IPS DF 6.9 (cell line): ENCODE measurements at places on chromosomes 5 and 9.

DNA sequence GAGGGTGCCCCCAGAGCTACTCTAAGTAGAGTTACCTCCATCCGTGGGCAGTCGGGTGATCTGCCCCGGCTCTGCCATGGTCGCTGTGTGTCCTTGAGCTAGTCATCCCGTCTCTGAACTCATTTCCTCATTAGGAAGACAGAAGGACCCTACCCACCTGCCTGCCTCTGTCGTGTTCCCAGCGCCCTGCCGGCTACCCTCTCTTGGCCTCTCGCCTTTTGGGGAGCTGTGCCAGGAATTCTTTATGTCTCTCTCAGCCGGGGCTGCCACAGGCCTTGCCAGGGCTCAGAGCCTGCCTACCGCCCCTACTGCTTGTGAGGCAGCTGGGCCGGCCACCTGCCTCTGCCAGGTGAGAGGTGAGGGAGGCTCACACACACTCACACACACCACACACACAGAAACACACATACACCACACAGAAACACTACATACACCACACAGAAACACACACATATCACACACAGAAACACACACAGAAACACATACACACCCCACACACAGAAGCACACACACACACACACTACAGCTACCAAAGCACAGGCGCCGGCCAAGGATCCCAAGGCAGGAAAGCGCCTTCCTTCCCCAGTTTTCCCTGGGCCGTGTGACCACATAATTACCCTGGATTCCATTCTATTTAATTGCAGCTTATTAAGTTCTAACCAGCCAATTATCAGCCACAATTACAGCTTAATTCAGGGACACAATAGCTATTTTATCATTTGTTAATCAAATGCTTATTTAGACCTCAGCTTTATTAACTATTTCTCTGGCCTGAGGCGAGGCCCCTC lies 41.7 kb downstream of the UNC5A start:
- no peak overlapping the region for H3K4me3 ChIP-seq
- H3K4me1 ChIP-seq: no peaks in the 10 kb centered on the region
- no peak overlapping the region for H3K27ac ChIP-seq

DNA sequence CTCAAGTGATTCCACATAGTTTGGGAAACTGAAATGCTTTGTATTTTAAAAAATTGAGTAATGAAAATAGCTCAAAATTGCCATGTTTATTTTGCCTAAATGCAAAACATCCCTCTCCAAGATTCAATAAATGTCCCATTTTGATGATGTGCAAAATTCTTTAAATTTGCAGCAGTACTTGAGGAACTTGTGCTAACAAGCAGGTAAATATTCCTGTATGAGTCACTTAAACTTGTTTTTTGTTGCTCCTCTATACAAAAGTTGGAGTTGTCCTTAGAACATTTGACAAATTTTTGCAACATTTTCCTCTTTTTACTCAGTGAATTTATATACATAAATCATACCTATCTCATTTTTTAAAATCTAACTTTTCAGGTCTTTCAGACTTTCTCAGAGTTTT lies 280.2 kb downstream of the CDH12 start:
- H3K4me1 ChIP-seq: no peaks in the 10 kb centered on the region
- H3K4me3 ChIP-seq: no peak overlapping the region
- no peak for DNase-seq
- no peaks in the 10 kb centered on the region for H3K36me3 ChIP-seq
- H3K27me3 ChIP-seq: no peaks in the 10 kb centered on the region

- DNase-seq: no peak
- no peaks in the 10 kb centered on the region for H3K36me3 ChIP-seq
- no peak overlapping the region for H3K4me3 ChIP-seq
- H3K4me1 ChIP-seq: peaks cover 7% of the 10 kb centered on the region; the same call in 1 of the 2 replicates
- no peaks in the 10 kb centered on the region for H3K27me3 ChIP-seq
These were observed 8.7 kb downstream of the ASS1 start for GRCh38 chr9:130453487-130453886.

- no peak for DNase-seq
- H3K4me3 ChIP-seq: no peak overlapping the region
- no peak overlapping the region for H3K27ac ChIP-seq
These were observed 1.3 kb upstream of the ITGA2 start for GRCh38 chr5:52987711-52988331.

- H3K27ac ChIP-seq: no peak overlapping the region
- H3K27me3 ChIP-seq: no peaks in the 10 kb centered on the region
- H3K4me1 ChIP-seq: peaks cover 4% of the 10 kb centered on the region; the same call in 1 of the 2 replicates
These were observed 4.0 kb downstream of the TSTD2 start for GRCh38 chr9:97629156-97629555.
